Uterus (tissue), 4 donors: ENCODE measurements at places on chromosomes 5 and 9. TPM values are rescaled to one million over a fixed set of nuclear protein-coding genes. Genes with fewer than 3 reads are reported as not detected.

Gene LCN9
- total RNA-seq: not detected

DNA sequence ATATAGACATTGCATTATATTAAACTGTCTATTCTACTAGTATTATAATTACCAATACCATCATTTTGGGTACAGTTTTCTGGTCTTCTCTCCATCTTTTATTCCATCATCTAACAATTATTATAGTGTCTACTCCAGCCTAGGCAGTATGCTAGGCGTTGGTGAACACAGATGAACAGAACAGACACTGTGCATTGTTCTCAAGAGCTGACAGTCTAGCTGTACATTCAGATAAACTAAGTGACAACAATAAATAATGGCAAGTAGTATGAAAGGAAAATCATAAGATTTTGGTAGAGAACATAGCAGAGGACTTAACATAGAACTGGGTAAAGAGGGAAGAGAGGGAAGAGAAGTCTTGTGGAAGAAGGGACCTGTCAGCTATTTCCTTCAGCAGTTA lies 12.5 kb upstream of the SGCD start:
- DNase-seq: no peak

GRCh38 chr5:143695244-143695864 lies 116.6 kb upstream of the HMHB1 start:
- DNase-seq: no peak

GRCh38 chr9:23850242-23850689 lies 24.2 kb upstream of the ELAVL2 start:
- no peak for DNase-seq
